Occipital lobe (tissue), 3 donors: ENCODE measurements at places on chromosomes 5 and 9. TPM values are rescaled to one million over a fixed set of nuclear protein-coding genes. Genes with fewer than 3 reads are reported as not detected.

The DNLZ gene
- 4.1 TPM for total RNA-seq

The PTGDS gene
- 52.1 TPM for total RNA-seq

The GARIN3 gene
- total RNA-seq, result not detected

DNA sequence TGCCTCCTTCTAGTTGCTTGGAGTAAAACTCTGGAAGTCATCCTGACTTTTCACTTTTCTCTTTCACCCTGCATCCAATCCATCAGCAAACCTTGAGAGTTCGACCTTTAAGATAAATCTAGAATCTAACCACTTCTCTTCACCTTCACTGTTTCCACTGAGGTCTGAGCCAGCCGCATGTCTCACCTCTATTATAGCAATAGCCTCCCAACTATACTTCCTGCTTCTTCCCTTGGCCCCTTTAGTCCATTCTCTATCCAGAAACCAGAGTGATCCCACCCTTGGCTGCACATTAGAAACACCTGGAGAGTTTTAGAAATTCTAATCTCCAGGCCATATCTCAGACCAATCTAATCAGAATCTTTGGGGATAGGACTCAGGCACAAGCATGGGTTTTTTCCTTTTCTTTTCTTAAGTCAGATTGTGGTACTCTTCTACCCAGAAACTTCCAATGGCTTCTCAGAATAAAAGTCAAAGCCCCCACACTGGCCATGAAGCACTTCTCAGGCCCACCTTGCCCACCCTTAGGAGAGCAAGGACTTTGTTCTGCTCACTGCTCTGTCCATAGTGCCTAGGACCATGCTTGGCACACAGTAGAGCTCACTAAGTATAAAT lies 33.1 kb downstream of the MFAP3 start:
- no peak for DNase-seq
